ENCODE measurements at places on chromosomes 1 and 21. TPM values are rescaled to one million over a fixed set of nuclear protein-coding genes. Genes with fewer than 3 reads are reported as not detected.

Gene CRYAA
- not detected for total RNA-seq

Gene ZNF648
- total RNA-seq = not detected

Gene ADAM30
- total RNA-seq = not detected

Gene OR2L3
- not detected for total RNA-seq

Gene C1orf35
- total RNA-seq = 5.5 TPM

Gene MX2
- 1.8 TPM for total RNA-seq

Gene SFN
- 0.73 TPM for total RNA-seq

Gene YARS1
- total RNA-seq = 112 TPM

Gene NPR1
- 6.3 TPM for total RNA-seq
